Stimulated activated CD4-positive, alpha-beta T cell treated with anti-CD3 and anti-CD28 coated beads, Interleukin-1b, Interleukin-23, amount 100 ng/mL, for 24 hours (primary cell): ENCODE measurements at places on chromosomes 2 and 18.

GRCh38 chr2:64426183-64426952 lies 27.6 kb upstream of the LGALSL start:
- DNase-seq, result no peak

DNA sequence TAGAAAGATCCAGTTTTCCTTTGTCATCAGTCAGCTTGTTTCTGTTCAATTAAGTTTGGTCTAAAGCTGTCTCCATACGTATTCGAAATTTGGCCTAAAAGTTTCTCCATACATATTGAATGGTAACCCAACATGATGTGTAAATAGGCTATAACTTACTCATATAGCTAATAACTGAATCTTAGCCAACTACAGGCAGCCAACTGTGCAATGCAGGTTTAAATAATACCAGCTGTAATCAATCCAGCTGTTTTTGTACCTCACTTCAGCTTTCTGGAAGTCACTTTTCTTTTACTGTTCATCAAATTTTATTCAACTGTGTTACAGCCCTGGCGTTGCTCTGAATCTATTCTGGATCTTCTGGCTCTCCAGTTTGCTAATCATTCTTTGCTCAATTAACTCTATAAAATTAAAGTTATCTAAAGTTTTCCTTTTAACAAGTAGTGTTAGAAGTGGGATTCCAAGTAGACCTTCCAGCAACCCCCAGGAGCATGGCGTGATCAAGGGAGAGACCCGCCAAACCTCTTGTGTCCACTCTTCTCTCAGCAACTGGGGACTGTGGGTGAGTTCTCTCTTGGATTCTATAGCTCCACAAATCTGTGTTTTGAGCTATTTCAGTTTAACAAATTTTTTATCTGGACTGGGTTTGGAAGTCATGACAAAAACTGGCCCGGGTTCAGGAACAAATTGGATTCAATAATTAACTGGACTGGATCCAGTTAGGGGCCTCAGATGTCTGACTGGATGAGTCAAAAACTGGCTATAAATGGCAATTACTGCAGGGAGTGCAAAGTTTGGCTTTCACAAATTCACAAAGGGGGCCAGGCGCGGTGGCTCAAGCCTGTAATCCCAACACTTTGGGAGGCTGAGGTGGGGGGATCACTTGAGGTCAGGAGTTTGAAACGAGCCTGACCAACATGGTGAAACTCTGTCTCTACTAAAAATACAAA lies 329.7 kb upstream of the ST6GAL2 start:
- DNase-seq, result no peak

GRCh38 chr2:239509373-239510143 lies 108.7 kb upstream of the HDAC4 start:
- DNase-seq, result no peak

DNA sequence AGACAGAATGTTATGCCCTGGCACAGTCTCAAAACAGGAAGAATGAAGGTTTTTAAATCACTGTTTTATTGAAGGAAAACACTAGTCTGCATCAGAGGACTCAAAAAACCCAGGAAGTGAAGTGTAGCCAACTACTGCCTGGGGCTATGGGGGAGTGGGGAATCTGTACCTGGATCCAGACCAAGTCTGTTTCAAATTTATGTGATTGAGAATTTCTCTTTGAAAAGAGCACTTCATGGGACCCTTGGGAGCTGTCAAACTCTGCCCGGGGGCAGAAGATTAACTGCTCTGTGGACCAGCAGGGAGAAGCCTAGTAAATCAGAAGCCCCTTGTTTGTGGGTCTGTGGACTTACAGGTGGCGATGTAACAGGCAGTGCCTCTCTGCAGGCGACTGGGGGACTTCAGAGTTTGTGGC lies 45.3 kb upstream of the TANC1 start:
- no peak for DNase-seq

DNA sequence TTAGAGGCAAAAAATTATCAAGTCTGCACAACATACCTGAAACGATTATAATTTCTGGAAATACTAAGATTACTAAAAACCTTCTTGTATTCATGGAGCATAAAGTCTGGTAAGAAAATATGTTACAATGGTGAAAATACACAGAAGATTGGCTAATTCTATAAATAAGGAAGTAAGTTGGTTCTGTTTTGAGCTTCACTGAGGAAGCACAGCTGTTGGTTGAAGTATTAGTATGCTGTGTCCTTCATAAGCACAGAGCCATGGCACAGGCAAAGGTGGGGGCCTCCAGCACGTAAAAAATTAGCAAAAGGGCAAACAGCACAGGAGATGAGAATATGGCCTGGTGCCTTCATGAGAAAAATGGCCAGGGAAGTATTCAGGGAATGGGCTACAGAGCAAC lies 40.4 kb upstream of the ANKRD62 start:
- no peak for DNase-seq

DNA sequence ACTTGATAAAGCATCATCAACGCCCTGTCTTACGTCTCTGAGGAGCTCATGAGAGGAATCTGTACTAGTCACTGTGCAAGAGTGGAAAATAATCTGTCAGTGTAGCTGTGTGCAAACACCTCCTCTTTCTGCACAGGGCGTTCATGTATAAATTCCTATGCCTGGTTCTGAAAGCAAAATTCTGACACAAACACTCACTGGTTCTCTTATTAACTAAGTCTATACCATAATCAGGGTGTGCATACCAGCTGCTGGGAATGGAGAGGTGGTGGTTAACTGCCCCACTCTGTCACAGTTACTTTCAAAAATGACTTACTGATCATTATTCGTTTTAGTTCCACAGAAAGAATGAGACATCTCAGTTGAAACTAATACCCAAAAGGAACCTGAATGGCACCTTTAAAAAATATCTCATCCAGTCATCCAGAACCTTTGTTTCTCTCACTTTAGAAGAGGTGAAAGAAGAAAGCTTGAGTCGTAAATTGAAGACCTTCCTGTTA lies 35.7 kb downstream of the STK39 start:
- no peak for DNase-seq

GRCh38 chr2:173876833-173877413 lies 88.2 kb downstream of the SP3 start:
- DNase-seq, result no peak

DNA sequence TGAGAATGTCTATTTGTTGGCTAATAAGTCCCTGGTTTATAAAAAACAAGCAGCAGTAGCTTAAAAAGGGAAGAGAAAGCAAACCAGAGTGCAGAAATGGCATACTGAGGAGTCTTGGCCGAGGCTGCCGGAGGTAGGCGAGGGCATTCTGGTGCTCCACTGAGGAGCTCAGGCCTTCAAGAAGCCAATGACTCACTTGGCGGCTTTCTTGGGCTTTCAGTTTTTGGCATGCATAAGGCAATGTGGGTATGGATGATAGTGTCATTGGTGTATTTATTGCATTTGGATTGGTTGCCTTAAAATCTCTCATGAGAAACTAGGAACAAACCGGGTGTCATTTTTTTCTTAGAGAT lies 119.6 kb upstream of the ARL5A start:
- DNase-seq, result no peak

DNA sequence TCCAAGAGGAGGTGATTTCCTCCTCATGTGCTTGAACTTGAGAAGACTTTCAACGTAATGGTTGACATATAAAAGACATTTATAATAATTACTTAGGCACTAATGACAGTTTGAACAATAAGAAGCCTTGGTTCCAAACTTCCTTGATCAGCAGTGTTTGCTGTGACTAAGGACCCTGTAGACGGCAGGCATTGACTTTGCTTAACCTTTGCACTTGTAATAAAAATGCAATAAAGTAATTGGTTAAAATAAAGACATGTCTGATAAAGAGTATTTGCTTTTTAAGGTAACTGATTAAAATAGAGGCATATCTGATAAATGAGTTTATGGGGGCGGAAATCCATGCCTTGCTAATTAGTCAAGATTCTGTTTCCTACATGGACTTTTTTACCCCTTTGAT lies 82.2 kb upstream of the ST8SIA3 start:
- no peak for DNase-seq

GRCh38 chr2:27139310-27139709 lies at the start of gene PRR30:
PRR30 (minus strand) TSS chr2:27139410; CDS start chr2:27138329, 1,081 bp downstream.
- no peak for DNase-seq

GRCh38 chr2:226273440-226273839 lies 526.2 kb downstream of the IRS1 start:
- DNase-seq, result no peak

GRCh38 chr18:25921677-25922421 lies 168.6 kb downstream of the SS18 start:
- DNase-seq, result peak; percentile 1

- DNase-seq, result no peak
Observed at GRCh38 chr18:10099539-10100140, 185.8 kb downstream of the VAPA start.

DNA sequence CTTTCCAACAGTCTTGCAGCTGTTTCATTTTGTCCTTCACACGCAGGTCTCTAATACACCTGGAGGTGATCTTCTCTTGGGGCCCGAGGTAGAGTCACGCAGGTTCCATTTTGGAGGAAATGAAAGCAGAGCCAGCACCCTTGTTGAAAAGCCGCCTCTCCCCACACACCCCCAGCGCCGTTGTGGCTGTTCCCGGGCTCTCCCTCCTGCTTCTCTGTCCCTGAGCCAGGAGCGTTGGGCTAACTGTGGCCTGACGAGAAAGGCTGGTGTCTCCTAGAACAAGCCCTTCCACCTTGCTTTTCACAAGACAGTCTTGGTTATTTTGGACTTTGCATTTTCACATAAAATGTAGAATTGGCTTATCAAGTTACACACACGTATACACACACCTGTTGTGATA lies 16.3 kb downstream of the SNED1 start:
- DNase-seq, result no peak

- no peak for DNase-seq
Observed at GRCh38 chr2:65636024-65636423, 203.6 kb upstream of the SPRED2 start.

- no peak for DNase-seq
Observed at GRCh38 chr2:46383113-46383395, 85.8 kb downstream of the EPAS1 start.

- no peak for DNase-seq
Observed at GRCh38 chr18:34796035-34796657, 86.0 kb downstream of the DTNA start.

DNA sequence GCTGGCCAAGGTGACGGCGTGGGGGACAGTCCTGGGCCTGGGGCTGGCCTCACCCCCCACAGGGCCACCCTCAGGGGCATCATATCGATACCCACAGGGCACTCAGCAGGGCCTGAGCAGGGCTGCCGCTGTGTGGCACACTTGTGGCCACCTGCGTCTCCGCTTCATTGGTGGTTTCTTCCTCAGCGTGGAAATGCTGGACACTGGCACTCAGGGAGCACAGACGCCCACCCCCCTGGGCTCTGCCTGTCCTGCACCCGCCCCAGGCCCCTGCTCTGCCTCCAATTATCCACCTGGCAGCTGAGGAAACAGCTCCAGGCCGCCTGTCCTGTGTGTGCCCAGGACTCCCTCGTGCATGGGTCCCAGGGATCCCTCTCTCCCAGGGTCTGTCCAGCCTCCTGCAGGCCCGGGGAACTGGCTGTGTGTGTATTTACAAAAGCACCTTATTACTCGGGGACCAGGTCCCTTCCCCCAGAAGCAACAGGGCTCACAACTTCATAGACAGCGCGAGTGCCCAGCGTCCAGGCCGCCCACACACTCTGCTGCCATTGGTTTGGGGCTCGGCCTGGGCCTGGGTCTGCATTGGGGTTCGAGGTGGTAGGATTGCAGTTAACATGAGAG lies 13.1 kb downstream of the CROCC2 start:
- no peak for DNase-seq

- DNase-seq, result no peak
Observed at GRCh38 chr2:186205254-186205911, 280.7 kb upstream of the ZC3H15 start.
